ENCODE measurements at places on chromosomes 3 and 15. TPM values are rescaled to one million over a fixed set of nuclear protein-coding genes. Genes with fewer than 3 reads are reported as not detected.
A peak's percentile ranks its signal among the peaks of the same experiment; 100 is the strongest.

DNA sequence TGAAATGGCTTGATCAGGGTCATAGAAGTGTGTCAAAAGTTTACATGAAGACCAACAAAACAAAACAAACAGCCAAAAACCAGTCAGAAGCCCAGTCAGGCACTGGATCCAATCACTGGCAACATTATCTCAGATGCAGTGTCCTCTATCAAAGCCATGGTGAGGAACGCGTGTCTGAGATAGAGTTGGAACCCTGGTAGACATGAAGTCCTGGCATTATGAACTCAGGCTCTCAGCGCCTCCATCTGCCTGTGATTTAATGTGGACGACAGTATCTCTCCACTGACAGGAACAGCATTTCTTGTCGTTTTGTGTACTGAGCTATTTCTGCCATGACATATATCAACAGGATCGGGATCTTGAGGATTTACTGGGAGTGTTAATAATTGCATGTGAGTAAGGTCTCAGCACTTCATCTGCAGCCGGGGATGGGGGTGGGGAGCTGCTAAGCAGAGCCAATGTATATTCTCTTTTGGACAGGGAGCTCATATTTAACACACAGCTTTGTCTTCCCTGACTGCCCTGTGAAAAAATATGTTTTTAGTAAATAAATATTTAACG is 1120.0 kb downstream of the IGSF11 start:
- no peak for DNase-seq

The MCTP2 gene
- total RNA-seq: 13.3 TPM

The LRRK1 gene
- total RNA-seq: 1.4 TPM

DNA sequence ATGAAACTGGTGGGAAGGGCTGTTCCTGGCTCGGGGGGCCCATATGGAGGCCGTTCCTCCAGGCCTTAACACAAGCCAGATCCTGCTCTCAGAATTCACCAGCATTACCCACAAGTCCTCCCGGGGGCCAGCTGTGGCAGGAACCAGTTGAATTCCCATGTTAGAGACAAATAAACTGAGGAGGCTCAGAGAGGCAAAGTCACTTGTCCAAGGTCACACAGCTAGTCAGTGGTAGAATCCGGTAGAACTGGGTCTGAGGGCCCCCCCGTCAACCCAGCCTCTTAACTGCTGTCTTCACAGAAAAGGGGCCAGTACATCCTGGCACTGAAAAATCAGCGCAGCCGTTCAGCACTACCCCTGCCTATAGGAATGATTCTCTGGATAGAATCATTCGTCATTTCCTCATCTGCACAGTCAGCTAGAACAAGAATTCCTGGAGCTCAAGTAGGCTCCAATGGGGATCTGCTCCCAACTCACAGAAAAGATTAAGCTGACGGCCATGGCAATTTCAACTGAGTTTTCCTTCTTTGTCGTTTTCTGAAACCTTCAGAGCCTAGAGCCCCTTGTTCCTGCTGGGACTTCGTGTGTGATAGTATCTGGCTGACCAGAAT is 12.2 kb upstream of the TSEN2 start:
- DNase-seq: no peak

The COL6A5 gene
- 0.04 TPM for total RNA-seq

DNA sequence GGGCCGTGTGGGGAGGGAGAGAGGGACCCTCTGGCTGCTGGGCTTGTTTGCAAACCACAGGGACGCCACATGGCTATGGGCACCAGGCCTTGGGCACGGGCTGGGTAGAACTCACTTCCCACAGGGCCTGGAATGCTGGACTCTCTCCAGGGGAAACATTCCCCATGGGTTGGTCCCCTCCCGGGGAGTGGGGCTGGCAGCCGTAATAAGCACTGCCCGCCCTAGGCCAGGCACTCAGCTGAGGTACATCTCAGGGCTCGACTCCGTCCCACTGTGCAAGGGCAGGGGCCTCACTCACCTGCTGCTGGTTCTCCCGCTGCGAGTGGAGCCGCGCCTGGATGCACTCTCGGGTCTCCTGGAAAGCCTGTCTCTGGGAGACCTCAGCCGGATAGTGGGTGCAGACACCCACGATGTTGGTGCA is 96.7 kb downstream of the ADCY5 start:
- DNase-seq: no peak

DNA sequence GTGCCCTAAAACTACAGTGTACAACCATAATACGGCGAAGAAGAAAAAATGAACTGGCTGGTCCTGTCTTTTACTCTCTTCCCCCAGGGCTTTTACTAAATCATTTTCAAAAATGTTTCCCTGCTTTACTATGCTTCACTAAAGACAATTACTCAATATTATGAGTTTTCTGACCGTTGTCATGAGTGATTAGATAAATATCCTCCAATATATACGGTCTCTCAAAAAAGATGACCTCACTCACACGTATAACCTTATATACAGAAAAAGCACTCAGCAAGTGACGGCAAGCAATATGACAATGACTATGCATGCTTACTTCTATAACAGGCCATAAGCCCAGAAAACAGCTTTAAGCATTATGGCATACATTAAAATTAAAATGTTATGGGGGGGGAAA is 60.5 kb downstream of the TBL1XR1 start:
- DNase-seq: no peak

DNA sequence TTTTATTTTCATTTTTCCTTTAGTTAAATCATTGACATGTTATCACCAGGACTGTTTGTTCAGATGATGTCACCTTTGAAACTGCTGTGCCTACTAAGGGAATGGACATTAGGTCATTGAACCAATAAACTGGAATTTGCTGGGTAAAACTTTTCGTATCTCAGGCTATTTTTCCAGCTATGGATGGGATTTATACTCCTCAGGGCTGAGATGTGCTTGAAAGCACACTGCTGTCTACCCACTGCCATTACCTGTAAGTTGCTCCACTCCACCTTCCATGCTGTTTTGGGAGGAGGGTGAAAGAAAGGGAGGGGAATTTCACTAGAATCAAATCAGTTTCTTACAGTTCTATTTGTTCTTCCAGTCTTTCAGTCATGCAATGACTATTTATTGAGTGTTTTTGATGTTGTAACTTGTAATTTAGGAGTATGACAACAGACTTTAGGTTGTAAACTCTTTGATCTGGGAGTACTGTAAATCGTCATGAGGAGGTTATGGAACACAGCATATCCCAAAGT is 11.3 kb downstream of the EHD4 start:
- no peak for DNase-seq

DNA sequence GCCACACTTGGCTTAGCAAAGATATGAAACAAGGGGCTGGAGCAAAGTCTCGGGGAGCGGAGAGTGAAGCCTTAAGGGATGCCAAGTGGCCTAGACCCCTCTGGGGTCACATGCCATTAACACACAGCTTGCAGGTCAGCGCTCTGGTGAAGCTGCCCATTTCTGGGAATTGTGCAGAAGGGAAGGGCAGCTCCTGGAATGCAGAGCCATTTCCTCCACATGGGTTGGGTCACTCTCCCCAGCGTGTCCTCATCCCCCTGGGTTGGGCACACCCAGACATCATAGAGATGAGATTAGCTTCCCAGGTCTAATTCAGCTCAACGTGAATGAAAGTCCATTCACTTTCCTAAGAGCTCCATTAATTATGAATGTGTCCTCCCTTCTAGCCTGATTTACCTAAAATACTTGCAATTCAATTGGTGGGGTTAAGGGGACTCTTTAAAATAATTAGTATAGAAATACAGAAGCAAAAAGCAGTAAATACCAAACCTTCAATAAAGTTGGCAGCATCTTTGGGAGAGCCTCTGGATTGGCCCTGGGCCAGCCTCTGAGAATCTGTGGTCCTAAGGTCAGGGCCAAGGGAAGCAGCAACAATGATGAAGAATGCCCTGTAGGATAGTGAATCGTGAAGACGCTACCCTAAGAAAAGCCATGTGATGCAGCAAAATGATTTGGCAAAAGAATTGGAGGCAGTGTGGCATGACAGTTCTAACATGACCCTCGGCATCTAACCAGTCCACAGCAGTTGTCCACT is 17.8 kb downstream of the MRAS start:
- DNase-seq: no peak

The ARPIN gene
- total RNA-seq: 26.4 TPM

The DHFR2 gene
- 9.6 TPM for total RNA-seq

DNA sequence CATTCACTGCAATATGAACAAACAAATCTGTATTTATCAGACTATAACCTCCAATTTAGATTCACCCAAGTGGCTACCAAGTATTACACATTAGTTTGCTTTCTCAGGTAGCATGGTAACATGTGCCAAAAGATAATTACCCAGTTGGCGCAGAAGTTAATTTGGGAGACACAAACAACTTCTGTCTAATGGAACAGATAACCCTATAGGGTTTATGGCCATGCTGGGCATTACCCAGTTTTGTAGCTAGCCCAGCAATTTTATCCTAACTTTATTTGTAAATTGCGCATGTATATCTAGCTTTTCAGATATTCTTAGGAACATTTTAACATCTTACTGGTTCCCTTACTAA is 780 bp downstream of the RPL22L1 start:
- DNase-seq: no peak

DNA sequence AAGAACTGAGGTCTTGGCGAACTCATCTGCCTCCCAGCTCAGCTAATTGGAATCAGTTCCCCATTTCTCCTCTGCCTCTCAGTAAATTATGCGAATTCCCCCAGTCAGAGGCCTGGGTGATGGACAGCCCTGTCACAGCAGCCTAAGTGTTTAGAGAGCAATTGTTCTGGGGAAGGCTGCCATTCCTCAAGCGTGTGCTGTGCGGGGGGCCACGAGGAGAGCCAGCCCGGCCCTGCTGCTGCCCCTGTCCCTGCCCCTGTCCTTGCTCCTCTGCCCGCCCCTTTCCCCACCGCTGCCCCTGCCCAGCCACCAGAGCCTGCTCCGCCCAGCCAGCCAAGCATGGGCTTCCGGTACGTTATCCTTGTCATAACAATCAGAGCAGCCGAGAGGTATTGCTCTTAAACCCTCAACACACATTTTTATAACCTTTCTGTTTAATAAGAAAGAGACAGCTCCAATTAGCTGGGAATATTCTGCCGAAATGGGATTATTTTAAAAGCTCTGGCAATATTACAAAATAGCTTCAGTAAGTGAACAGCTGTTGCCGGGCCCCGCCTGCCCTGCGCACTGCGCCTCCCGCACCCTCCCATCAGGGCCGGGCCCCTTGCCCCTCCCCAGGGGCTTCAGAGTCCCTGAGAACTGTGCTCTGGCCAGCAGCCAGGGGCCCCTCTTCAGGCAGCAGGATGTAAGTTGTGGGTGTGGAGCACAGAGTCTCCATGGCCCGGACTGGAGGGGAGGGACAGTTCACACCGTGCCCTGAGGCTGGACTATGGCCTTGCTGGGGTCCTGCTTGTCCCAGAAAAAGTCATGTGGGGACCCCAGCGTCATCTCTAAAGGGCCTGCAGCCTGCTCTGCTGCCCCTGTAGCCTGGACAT is 12.4 kb upstream of the CACNA2D2 start:
- peak; percentile 84 for DNase-seq

- DNase-seq: no peak
These were observed 28.0 kb upstream of the HEG1 start for GRCh38 chr3:125083776-125084175.
